Adrenal gland (tissue), 19 donors: ENCODE measurements at places on chromosomes 11 and 22. TPM values are rescaled to one million over a fixed set of nuclear protein-coding genes. Genes with fewer than 3 reads are reported as not detected.

OR51E2 gene
- total RNA-seq: not detected

VSIG2 gene
- not detected for total RNA-seq

SLC17A6 gene
- not detected for total RNA-seq

DNA sequence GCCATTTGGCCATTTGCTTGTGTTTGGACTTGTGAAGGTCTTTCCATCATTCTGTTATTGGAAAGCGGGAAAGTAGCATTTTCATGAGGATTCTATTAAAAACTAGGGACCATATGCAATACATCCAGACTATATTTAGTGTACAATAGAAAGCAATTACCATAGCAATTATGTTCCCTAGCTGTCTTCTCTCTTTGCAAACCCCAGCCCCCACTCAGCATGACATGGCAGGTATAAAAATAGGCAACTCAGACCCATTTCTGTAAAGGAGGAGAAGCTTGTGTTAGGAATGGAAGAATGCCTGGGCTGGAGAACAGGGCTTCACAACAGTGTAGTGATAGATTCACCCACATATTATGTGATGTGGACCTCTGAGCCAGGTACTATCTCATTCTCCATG, 12.4 kb downstream of the OR51B6 start:
- no peak for DNase-seq
- H3K4me3 ChIP-seq: no peak overlapping the region
- H3K36me3 ChIP-seq: no peaks in the 10 kb centered on the region
- no peak overlapping the region for H3K27ac ChIP-seq
- H3K27me3 ChIP-seq: no peaks in the 10 kb centered on the region
